ENCODE measurements at places on chromosomes 11 and 22. TPM values are rescaled to one million over a fixed set of nuclear protein-coding genes. Genes with fewer than 3 reads are reported as not detected.

GRCh38 chr22:40036591-40037225, 42.0 kb downstream of the FAM83F start:
- no peak overlapping the region for H3K27ac ChIP-seq
- H3K27me3 ChIP-seq: peaks cover 15% of the 10 kb centered on the region
- H3K4me3 ChIP-seq: no peak overlapping the region
- no peaks in the 10 kb centered on the region for H3K36me3 ChIP-seq
- DNase-seq: peak; percentile 59

Gene MICAL2
- total RNA-seq: 15.0 TPM

GRCh38 chr11:74153224-74153623, 17.6 kb downstream of the C2CD3 start:
- peaks cover 14% of the 10 kb centered on the region for H3K4me1 ChIP-seq
- DNase-seq: no peak
- H3K36me3 ChIP-seq: peaks cover 37% of the 10 kb centered on the region

DNA sequence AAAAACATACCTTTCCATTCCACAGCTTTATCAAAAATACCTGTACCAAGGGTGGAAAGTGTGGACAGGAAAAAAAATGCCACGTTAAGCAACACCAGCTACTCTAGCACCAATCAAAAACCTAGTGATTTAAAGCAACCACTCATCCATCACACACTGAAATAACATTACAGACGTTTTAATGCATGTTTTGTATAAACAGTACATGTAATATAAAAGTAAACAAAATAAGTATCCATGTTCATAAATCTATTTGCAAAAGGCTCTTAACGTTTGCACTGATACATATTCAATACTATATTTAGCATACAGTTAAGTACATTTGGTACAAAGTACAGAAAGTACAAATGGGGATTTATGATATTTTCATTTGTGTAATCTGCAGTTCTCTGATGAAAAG, 38.7 kb downstream of the CHKA start:
- H3K27ac ChIP-seq: no peak overlapping the region
- no peak for DNase-seq
- peaks cover 19% of the 10 kb centered on the region for H3K36me3 ChIP-seq
- H3K27me3 ChIP-seq: no peaks in the 10 kb centered on the region
- H3K4me1 ChIP-seq: peaks cover 25% of the 10 kb centered on the region

DNA sequence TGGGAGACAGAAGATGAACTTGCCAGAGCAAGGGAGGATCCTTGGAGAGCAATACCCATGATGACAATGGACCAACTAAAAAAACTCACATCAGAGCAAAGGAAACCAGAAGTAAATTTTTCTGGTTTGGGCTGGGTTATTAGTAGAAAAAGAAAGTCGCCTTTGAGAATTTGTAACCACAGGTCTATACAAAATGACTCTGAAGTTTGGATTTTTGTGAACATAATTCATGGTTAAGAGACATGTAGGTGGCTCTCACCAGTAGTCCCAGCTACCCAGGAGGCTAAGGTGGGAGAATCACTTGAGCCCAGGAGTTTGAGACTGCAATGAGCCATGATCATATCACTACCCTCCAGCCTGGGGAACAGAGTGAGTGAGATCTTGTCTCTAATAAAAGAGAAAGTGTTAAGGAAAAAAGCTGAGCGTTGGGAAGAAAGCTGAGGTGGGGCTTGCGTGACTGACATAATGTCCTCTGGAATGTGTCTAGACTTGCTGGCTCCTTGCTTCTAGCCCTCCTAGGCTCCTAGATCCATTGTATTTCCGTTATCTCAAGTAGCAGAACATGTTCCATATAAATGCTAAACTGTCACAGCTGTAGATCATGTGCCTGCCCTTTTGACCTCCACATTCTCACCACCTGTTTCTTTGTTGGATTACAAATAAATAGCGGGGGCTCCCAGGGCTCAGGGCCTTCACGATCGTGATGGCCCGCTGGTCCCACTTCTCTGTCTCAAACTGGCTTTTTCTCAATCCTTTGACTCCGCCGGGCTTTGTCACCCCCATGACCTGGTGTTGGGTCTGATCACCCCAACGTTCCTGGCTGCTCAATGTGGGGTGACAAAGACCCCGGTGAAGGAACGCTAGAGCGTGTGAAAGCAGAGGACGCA, 56.2 kb upstream of the SC5D start:
- no peaks in the 10 kb centered on the region for H3K36me3 ChIP-seq
- H3K4me1 ChIP-seq: peaks cover 64% of the 10 kb centered on the region
- H3K27ac ChIP-seq: peak overlapping the region; percentile 83
- H3K27me3 ChIP-seq: no peaks in the 10 kb centered on the region
- no peak for DNase-seq
- H3K4me3 ChIP-seq: no peak overlapping the region

Gene MRPL49
- total RNA-seq: 45.3 TPM

- peaks cover 17% of the 10 kb centered on the region for H3K4me1 ChIP-seq
- H3K27me3 ChIP-seq: no peaks in the 10 kb centered on the region
- no peak overlapping the region for H3K4me3 ChIP-seq
- peak overlapping the region; percentile 74 for H3K27ac ChIP-seq
- DNase-seq: no peak
Observed at GRCh38 chr11:89516496-89516895, 25.3 kb upstream of the NOX4 start.

DNA sequence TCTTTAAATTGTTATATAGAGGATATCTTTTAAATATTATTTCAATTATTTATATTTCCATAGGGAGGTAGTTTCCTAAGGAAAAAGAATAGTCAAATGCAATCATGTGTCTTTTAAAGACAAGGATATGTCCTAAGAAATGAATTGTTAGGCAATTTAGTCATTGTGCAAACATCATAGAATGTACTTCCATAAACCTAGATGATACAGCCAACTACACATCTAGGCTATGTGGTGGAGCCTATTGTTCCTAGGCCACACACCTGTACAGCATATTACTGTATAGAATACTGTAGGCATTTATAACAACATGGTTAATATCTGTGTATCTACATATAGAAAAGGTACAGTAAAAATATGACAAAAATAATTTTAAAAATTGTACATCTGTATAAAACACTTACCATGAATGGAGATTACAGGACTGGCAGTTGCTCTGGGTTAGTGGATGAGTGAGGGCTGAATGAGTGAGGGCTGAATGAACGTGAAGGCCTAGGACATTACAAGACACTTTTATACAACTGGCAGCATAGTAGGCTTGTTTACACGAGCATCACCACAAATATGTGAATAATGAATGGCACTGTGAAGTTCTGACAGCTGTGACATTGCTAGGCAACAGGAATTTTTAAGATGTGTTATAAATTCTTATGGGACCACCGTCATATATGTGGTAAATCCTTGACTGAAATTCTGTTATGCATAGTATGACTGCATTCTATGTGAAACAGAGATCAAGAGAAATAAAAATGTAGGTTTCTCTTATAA, 1879.0 kb upstream of the RAG2 start:
- H3K27ac ChIP-seq: no peak overlapping the region
- H3K4me1 ChIP-seq: no peaks in the 10 kb centered on the region
- no peaks in the 10 kb centered on the region for H3K27me3 ChIP-seq
- DNase-seq: no peak
- H3K36me3 ChIP-seq: no peaks in the 10 kb centered on the region
- H3K4me3 ChIP-seq: no peak overlapping the region

DNA sequence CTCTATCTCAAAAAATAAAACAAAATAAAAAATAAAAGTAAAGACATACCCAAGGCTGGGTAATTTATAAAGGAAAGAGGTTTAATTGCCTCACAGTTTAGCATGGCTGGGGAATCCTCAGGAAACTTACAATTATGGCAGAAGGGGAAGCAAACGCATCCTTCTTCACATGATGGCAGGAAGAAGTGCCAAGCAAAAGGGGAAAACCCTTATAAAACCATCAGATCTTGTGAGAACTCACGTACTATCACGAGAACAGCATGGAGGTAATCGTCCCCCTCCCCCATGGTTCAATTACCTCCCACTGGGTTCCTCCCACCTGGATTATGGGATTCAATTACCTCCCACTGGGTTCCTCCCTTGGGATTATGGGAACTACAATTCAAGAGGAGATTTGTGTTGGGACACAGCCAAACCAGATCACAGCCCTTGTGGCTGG, 8.3 kb upstream of the SSTR3 start:
- DNase-seq: no peak
- peaks cover 1% of the 10 kb centered on the region for H3K4me1 ChIP-seq
- no peak overlapping the region for H3K4me3 ChIP-seq
- peaks cover 28% of the 10 kb centered on the region for H3K27me3 ChIP-seq
- H3K36me3 ChIP-seq: no peaks in the 10 kb centered on the region
- no peak overlapping the region for H3K27ac ChIP-seq

DNA sequence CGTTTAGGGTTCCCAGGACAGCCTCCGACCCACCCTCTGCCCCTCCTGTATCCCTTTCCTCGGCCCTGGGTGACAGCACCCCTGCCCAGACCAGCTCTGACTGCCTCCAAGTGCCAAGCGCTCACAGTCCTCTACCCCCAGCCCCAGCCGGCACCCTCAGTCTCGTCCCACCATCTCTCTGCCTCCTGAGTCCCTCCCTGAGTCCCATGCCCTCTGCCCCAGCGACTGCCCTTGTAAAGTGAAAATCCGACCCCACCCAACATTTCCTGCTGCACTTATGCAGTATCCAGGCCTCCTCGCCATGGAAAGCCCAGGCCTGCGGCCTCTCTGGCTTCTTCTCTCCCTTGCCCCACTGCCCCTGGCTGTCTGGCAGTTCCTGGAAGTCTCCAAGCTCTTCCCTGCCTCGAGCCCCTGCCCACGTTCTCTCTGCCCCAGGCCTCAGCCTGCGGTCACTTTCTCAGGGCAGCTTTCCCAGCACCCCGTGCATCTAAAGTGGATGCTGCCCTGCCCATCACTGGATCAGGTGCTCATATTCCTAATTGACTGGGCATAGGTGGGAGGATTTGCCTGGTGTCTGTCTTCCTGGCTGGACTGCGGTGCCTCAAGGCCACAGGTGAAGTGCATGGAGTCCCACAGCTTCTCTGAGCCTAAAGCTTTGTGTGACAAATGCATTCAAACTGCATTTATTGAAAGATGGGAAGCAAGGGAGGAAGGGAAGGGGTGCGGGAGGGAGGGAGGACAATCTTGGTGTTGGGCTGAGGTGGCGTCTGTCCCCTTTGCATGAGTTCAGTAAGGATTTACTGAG, 17.7 kb upstream of the IL2RB start:
- H3K4me1 ChIP-seq: peaks cover 11% of the 10 kb centered on the region
- DNase-seq: no peak
- H3K4me3 ChIP-seq: no peak overlapping the region
- no peak overlapping the region for H3K27ac ChIP-seq

GRCh38 chr11:129368889-129369672, 6.6 kb upstream of the BARX2 start:
- H3K27me3 ChIP-seq: peaks cover 59% of the 10 kb centered on the region
- no peaks in the 10 kb centered on the region for H3K36me3 ChIP-seq
- H3K27ac ChIP-seq: peak overlapping the region; percentile 58
- H3K4me3 ChIP-seq: no peak overlapping the region
- DNase-seq: no peak
